M059J (cell line): ENCODE measurements at places on chromosomes 3 and 15.

- peak; percentile 80 for DNase-seq
These were observed 284.5 kb upstream of the MME start for GRCh38 chr3:154795582-154795981.

DNA sequence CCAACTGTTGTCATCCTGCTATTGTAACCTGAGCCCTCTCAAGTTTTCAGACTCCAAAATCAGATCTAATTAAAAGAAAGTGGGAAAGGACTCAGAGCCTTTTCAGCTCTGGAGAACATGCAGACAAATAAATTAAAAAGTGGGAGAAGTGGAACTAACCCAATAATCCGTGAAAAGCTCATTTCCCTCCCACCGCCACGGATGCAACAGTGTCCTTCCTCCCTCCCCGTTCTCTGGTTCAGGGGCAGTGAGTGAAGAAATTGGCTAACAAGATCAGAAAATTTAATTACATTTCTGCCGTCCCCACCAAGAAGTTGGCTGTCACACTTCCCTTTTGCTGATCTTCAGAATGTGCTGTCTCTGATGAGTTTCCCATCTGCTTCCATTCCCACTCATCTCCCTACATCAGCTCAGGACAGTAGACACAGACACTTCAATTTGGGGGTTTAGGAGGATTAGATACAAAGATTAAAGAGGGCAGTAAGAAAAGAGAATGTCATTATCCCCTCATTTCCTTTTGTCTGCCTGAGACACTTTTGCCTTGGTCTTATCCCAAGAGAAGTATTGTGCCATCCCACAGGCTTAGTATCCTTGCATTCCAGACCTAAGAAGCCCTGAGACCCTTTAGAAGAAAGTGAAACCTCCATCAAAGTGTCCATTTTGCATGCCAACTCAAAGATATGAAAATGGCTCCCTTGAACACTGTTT lies 335.7 kb upstream of the PPP2R3A start:
- no peak for DNase-seq

DNA sequence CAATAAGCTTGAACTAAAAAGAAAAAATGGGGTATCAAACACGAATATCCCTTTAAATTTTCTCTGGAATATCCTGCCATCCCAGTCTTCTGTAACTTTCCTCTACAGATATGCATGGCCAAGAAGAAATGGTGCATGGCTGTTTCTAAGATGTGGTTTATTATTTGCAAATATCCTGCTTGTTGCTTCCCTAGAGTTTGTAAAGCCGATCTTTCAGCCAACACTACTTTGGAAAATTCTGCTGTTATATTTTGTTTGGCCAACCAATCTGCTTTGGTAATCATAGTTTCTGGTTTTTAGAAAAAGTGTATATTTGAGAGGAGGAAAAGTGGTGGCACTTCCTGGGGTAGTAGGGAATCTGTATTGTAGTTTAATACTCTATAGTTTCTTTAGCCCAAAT lies 13.9 kb downstream of the PHLDB2 start:
- no peak for DNase-seq

DNA sequence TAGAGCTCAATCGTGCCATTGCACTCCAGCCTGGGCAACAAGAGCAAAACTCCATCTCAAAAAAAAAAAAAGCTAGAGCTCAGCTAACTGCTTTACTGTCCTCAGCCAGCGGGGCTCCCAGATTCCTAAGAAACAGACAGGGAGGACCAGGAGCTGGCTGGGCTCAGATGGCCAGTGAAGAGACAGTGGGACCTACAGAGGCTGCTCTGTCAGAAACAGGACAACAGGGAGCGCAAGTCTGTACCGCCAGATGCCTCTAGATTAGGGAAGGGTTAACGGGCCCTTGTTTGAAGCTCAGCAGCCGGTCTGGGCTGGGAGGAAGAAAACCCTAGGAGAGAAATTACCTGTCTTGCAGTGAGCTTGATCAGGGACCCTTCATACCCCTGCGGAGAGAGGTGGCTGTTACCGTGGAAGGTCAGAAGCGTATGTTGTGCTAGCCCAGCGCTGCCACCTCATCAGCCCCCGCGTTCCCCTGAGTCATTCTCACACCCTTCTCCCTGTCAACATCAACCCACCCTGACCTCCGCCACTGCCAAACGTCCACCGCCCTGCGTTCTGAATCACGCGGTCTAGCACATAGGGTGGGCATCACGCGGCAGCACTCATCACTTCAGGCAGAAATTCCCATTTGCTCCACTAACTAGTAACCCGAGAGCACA lies 25.3 kb downstream of the RBPMS2 start:
- DNase-seq, result peak; percentile 47

DNA sequence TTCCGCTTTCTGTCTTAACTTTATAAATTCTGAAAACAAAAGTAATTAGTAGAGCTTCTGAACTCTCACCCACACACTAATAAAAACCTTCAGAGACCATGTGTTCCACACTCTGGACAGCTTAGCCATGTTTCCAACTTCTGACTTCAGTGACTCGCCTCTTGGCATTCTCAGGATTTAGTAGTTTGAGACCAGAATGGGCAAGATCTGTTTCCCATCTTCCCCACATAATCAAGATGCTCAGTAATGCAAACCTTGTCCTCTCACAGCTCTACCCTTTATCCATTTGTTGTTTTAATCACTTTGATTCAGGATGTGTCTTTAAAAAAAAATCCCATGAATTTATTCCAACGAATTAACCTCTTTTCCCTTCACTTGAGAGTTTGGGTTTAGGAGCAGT lies 166.6 kb upstream of the SLC24A5 start:
- DNase-seq, result no peak

DNA sequence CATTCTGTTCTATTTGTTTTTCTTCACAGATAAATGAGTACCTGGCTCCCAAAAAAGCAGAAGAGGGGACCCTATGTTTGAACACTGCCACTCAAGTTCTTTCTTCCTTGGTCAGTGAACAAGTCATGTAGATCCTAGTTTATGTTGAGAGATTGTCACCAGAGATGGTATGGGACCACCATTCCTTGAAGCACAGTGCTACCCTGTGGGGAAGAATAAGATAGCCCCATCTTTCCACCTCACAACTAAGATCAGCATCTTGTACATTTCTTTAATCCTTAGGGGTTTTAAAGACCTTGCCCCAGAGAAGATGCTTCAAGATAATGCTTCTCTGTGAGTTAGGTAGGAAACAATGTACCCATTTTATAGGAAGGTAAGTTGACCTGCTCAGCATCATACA lies 233.5 kb upstream of the WNT5A start:
- DNase-seq, result peak; percentile 54

DNA sequence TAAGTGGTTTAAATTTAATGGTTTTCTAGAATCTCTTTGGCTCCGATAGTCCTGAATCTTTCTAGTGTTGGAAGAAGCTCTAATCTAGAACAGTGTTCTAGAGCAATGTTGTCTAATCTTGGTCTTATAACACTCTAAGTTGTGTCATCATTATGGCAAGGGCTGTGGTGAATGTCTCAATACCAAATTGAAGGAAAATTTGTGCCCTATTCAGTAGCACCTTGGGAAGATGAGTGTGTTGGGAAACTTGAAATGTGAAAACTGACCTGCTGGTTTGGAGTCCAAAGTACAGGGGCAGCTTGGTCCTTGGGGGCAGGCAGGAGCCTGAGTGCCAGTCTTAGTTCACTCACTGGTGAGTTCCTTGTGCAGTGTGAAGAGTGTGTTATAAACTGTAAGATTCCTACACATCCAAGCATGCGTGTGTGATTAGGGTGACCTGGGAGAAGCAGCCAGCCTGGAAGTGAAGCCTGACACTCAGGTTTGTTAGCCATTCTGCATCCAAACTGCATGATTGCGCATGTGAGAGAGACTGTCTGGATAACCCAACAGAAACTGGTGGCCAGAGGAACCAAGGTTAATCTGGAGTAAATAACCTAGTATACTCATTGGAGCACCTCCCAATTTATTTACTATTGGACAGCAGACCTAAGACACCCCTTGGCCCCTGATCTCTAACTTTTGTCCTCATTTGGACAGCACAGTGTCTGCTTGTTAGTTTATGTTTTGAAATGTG lies 14.6 kb downstream of the ZNF592 start:
- no peak for DNase-seq

DNA sequence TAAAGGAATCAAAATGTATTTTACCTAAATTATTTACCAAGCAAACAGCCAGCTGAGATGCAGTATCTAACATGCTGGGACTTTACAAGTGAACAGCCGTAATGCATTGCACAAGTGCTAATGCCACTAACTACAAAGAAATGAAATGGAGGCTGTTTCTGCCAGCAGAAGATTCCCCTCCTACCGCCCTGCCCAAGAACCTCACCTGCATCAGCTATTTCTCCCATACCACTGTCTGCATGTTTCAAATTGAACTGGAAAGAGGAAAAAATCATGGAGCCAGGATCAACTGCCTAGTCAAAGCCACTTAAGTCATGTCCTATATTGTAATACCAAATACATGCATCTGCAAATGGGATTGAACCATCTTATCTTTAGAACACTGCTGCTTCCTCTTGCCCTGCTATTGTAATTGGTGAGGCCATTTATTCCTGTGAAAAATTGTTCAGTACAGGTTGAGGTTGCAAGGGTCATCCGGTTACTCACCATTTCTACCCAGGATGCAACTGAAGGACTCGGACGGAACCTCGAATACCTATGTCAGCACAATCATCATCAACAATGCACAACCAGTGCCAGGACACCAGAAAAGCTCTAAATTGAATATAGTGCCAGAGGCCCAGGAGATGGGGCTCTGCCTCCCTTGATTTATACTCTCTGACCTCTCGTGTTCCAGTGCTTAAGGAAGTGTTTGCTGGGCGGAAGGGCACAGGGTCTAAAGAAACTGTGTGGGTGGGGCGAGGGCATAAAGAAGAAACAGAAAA lies 27.5 kb downstream of the ANXA2 start:
- peak; percentile 73 for DNase-seq

DNA sequence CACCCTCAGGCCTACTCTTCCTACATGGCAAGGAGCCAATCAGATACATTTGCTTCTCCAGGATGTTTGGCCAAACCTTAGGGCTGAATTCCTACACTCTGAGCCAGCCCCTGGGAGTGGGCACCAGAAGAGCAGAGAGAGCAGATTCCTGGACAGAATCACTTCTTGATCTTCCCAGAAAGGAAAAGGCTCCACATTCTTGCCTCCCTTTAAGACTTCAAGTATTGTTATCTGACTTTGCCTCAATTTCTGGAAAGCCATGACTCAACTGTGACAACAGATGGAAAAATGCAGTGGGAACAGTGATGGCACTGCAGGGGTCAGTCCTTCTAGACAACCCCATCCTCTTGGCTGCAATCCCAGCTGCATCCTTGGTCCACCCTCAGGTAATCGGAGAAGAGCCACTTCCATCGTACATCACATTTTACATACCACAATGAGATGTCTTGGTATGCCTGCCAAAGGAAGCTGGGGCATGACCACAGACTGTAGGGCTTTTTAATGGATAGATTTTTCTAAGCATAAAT lies 21.0 kb downstream of the SLCO2A1 start:
- peak; percentile 99 for DNase-seq

DNA sequence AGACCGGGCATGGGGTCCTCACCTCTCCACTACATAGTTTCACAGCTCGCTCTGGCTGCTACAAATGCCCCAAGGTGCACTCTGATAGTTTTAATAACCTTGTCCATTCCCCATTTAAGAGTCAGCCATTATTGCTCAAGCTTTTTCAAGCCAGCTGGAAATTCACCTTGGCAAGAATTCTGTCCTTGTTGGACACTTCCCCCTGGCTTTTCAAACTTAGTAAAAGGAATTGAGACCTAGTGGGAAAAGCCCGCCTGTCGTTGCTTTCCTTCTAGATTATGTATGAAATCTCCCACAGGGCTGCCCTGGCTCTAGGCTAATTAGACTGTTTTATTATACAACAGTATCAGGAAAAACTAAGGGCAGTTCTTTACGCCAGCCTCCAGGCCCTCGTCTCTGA lies 293.7 kb upstream of the GADL1 start:
- no peak for DNase-seq
